ENCODE measurements at places on chromosomes 3 and 15.

GRCh38 chr3:16551342-16551976, 38.0 kb upstream of the RFTN1 start:
- no peak for DNase-seq

- DNase-seq = no peak
Measured at GRCh38 chr3:59538753-59539432, 489.1 kb upstream of the CFAP20DC start.

DNA sequence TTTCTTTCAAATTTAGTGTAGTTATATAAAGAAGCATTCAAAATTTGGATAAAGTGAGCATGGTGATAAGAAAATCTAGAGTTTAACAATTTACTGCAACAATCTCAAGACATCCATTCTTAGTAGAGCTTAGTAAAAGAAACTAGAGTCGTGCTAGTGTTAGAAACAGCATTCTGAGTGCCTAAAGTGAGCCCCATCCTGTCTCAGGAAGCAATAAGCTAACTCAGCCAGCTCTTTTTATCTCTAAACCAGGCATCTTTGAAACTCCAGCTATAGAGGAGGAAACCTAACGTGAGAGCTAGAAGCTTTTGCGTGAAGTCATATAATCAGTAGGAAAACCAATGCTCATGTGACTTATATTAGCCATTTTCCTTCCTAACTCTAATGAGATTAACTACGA, 1187.1 kb upstream of the EPHA6 start:
- no peak for DNase-seq

DNA sequence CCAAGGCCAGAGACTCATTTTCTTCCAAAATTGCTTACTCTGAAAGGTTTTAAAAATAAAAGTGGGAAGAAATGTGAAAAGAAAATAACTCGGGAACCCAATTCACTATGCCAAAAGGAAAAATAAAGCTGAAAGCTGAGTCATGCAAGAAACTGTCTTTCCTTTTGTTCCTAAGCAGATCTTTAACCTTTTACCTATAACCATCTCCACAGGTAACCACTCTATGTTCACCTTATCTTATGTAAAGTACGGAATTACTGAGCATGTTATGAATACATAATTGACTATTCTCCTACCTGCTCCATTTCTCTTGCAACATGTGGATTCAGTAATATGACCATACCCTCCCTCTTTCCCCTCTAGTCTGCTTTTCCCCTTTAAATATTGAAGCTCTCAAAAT, 62.0 kb downstream of the MINDY4B start:
- DNase-seq = no peak

GRCh38 chr3:161915418-161915750, 418.8 kb downstream of the OTOL1 start:
- DNase-seq = no peak

GRCh38 chr15:63971904-63972303, 74.4 kb downstream of the DAPK2 start:
- DNase-seq = no peak

- DNase-seq = peak; percentile 88
Measured at GRCh38 chr3:54853573-54854404, 74.1 kb downstream of the LRTM1 start.

DNA sequence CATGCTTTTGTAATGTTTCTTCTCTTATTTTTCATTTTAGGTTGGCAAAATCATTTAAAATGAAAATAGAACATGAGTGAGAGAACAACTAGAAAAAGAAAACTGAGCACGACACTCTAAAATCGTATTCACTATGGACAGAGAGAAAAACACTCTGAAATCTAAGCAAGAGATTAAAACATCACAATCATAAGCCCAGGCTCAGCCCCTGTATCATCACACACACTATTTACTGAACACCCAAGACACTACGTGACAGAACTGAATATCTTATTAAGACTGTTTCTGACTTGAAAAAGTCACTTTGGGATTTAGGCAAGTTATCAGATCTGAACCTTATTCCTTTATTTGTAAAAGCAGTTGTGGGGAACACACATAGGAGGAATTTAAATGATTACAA, 82.6 kb upstream of the PLXND1 start:
- DNase-seq = no peak

GRCh38 chr3:147395899-147396711, 10.2 kb downstream of the ZIC4 start:
- no peak for DNase-seq

DNA sequence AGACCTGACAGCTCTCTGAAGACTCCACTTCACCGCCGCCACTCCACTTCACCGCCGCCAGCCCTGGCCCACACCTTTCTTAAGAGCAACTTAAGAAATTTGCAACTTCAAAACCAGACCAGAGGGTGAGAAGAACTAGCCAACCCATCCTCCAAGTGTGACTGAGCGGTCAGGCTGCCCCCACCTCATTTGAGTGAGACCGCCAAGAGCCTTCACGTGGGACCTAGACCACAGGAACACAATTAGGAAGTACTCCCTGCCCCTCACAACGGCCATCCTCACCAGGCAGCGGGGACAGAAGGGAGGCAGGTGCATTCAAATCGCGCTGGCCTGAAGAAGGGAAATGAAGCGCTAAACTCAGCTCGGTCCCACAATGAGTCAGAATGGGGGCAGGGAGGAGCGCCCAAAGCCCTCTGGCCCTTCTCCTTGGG, 156.8 kb upstream of the BCL6 start:
- DNase-seq = no peak

GRCh38 chr3:13023971-13024764, 49.1 kb downstream of the IQSEC1 start:
- DNase-seq = no peak

DNA sequence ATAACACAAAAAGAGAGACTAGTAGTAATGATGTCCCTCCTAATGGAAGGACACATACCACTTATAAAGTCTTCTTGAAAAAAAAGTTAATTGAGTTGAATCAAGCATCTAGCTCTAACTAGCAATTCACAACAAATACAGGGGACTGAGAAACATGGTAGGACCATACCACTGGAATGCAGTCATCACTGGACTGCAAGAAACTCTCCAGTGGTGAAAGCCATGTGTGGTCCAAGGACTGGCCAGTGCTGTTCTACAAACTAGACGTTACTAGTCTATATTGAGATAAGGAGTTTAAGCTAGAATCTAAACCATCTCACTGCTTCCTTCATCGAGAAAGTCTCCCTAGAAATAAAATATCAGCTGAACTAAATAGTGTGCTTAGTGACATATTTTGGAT, 16.7 kb downstream of the FBN1 start:
- DNase-seq = no peak

DNA sequence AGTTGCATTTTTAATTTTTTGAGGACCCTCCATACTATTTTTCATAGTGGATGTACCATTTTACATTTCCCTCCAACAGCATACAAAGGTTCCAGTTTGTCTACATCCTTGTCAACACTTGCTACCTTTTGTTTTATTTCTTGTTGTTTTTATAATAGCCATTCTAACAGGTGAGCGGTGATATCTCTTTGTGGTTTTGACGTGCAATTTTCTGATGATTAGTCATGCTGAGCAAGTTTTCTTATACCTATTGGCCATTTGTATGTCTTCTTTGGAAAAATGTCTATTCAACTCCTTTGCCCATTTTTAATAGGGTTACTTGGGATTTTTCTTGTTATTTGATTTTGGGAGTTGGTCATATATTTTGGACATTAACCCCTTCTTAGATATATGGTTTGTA, 187.0 kb downstream of the CDIN1 start:
- DNase-seq = no peak

DNA sequence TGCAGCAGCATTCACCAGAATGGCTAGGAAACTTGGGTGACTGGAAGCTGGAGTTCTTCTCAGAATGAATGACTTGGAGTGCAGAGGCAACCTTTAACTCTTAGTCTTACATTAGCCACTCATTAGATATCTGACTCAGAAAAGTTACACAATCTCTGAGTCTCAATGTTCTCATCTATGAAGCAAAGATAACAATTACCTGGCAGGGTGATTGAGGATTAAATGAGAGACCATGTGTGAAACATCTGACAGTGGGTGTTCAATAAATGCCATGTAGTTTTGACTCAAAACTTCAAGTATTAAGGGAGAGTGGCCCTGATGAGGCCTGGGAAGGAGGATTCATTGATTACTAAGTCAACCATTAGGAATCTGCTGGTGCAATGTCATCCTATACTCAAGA, 48.3 kb downstream of the MRPL3 start:
- DNase-seq = no peak

DNA sequence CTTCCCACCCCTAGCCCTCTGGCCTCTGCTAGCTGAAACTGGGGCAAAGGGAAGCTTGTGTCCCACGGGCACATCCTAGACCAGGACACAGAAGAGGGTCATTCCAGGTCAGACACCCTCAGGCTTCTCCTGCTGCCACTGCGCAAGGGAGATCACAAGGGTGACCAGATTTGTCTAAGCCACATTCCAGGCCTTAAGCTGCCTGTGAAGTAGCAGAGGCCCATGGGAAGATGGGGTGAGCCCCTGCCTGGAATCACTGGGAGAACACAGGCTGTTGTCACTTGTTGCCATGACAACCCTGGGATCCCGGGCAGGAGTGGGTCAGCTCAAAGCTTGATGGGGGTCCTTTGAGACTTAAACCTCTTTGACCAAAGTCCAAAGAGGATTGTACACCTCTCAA, 10.8 kb downstream of the STRA6 start:
- no peak for DNase-seq

DNA sequence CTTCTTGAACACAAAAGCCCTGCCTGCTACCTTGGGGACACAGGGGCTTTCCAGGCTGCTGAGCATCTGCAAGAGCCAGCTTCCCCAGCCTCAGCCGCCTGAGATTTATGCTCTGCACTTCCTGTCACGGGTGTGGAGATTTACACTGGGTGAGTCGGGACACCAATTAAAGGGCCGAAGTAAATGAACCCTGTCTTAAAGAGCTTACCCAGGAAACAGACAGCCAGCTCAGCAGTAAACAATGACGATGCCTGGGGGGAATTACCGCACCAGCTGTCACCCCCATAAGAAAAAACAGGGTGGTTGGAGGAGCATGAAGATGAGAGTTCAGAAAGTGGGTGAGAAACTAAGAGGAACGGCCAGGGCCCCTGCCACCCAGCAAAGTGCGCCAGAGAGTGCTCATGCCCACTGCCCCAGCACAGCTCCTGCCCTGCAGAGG, 37.5 kb upstream of the IQSEC1 start:
- DNase-seq = no peak

- no peak for DNase-seq
Measured at GRCh38 chr3:123042413-123042812, 14.8 kb upstream of the SEMA5B start.

DNA sequence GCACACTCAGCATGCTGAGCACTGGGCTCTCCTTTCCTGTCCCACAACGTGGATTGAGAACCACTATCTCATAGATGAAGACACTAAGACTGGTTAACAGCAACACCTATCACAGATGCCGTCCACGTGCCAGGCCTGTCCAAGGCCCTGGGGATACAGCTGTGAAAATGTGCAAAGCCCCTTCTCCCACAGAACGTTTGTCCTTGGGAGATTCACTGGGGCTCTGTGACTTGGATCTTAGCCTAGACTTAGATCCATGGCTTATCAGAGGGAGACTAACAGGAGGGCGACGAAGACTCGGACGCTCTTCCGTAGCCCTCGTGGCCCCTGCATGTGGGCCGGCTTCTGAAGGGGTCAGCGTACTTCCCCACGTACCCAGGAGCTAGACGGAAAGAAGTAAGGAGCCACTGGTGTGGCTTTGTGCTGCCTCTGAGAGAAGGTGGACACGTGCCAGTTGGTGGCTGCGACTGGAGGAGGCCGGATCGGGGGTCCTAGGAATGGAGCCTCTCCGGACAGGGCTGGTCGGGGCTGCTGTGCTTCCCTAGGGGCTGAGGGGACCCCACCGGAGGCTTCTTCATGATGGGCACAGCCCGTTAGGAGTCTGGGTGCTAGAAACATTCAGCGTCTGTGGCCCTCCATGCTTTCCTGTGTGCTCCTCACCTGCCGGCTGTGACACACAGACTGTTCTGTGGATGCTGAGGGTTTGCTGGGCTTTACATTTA, 964 bp downstream of the NRROS start:
- no peak for DNase-seq

DNA sequence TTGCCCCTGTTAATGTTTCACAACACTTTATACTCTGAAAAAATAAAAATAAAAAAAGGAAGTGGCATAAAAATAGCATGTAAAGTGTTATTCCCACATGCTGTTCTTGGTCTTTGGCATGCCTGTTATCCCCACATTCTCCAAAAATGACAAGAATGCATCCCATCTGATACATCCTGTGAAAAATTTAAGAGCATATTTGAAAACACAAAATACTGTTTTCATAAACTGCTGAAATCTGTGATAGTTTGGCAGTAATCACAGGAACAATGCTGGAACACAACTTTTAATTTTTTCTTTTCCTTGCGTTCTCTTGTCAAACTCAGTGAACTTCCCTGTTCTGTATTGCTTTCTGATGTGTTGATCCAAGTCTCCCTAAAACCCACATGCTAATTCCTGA, 288.8 kb downstream of the ROBO2 start:
- no peak for DNase-seq

GRCh38 chr3:11199902-11200845, 45.9 kb downstream of the HRH1 start:
- no peak for DNase-seq

DNA sequence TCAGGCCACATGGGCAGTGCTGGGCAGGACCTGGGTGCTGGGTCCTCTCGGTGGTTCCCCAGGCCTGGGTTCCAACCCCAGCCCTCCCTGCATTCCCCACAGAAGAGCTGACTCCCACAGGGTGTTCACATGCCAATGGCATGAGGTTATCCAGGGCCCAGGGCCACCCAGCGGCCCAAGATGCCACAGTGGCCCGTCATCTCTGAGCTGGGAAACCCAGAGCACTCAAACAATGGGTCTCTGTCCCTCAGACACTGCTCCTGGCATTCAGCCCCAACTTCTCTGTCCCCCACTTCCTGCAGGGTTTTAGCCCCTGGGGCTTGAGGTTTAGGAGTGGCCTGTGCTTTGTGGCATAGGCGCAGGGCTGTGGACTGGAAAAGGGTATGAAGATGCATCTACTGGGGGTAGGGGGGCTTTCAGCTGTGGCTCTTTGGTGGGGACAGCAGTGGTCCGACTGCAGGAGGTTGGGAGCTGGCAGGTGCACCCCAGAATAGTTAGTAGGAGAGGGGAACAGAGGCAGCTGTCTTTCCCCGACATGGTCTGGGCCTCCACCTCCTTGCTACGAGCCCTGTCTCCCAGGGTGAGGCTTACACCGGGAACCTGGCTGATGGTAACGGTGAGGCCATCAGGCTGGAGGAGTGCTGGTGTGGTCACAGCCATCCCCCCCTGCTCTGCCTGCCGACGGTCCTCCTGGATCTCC, 1.7 kb downstream of the CCDC9B start:
- DNase-seq = no peak
